ENCODE measurements at places on chromosomes 1 and 21.

DNA sequence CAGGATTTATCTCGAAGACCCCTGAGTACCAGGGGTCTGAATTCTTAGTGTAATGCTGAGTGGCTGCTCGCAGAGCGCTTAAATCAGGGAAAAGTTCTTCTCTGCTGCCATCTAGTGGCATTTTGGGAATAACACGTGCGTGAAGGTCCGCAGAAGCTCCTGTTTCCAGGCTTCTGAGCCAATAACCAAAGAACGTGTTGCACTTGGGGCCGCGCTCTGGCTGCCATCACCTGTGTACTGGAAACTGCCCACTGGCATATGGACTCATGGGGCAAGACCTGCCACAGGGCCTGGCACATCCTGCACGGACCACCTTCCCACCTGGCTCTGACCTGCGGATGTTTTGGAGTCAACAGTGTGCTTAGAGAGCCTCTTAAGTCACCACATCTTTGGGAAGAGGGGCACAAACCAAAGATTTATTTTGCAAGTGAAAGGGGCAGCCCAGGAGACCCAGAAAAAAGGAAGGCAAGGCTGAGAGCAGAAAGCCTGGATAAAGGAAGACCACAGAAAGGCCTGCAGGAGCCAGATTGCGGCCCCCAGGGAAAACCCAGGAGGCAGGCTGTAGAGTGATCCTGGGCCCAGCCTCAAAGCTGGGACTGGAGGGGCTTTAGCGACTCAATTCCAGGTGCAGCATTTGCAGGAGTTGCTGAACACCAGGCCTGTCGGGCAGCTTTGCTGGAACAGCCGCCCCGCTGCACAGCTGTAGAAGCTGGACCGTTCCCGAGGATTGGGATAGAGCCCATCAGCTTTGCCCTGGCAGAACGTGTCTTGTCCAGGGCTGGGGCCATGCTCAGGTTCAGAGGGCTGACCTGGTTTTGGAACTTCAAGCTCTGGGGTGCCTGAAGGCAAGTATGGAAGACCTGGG lies 13.0 kb downstream of the CHIT1 start:
- DNase-seq: peak; percentile 12

- DNase-seq: no peak
These were observed 3.7 kb upstream of the SIM2 start for GRCh38 chr21:36695283-36695634.

GRCh38 chr1:232183266-232183800 lies 446.6 kb downstream of the SIPA1L2 start:
- DNase-seq: no peak

- peak; percentile 21 for DNase-seq
These were observed 3.2 kb downstream of the MYBPH start for GRCh38 chr1:203172184-203173010.

DNA sequence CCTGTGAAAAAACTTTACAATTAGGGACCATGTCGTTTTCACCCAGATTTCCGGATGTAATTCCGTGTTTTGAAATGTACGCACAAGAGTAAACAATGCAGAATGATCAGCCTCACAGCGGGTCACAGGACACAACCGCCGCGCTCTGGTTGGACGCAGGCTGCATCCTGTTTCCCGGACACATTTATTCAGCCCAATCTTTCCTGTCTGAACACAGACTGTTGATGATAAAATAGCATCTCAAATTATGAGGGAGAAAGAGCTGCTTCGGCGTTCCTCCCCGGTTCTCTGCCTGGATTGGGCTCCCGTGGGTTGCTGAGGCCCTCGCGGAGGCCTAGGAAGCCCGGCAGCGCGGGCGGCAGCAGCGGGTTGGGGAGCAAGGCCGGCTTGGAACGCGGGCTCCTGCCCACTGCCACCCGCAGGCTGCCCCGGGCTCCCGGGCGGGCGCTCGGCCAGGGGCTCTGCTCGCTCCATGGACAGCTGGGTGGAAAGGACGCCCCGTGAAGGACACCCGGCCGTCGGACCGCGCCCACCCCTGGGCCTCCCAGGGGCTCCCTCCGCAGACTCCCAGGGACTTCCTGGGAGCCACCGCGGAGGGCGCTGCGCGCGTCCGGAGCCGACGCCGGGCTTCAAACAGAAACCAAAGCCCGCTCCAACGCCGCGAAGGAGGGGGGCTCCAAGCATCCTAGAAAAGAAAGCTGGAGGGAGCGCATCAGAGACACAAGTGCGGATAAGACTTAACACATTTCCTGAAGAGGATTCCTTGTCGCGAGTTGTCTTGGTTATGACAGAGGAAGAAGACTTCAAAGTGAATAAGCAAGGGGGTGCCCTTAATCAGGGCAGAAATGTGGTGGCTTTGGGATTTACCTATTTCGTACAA lies 122.3 kb downstream of the ESRRG start:
- peak; percentile 20 for DNase-seq
